ENCODE measurements at places on chromosomes 6 and 20.

DNA sequence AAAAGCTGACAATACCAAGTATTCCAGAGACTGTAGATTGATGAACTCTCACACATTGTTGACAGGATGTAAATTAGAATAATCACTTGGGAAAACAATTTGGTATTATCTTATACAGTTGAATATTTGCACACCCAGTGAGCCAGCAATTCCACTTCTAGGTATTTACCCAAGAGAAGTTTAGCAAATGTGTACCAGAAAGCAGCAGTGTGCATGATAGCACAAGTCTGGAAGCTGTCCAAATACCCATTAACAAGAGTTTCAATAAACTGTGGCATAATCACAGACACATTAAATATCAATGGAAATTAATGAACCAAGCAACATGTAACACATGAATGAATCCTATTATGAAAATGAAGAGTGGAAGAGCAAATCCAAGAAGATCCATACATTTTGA is 233.6 kb downstream of the TPBG start:
- DNase-seq, result no peak

- DNase-seq, result no peak
These were observed 38.4 kb upstream of the ARHGAP18 start for GRCh38 chr6:129748212-129748900.

- DNase-seq, result no peak
These were observed 339.9 kb downstream of the RNGTT start for GRCh38 chr6:88623531-88623930.

DNA sequence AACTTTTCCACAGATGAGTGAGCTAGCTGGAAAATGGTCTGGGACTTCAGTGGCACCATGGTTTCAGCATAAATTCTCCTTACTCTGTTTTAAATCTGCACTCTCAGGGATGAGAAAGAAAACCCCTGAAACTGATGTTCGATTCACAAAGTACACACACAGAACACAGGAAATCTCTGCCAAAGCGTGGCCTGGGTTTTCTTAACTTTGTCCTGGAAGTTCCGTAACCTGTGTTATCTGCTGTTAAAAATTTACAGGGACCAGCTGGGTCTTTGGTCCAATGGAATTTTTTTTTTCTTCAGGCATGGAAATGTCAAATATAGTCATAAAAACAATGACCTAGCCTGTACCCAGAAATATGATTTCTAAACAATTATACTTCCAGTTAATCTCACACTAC is 7.3 kb downstream of the SCML4 start:
- DNase-seq, result no peak

GRCh38 chr20:63844511-63844991 is 13.5 kb upstream of the ZBTB46 start:
- DNase-seq, result no peak

DNA sequence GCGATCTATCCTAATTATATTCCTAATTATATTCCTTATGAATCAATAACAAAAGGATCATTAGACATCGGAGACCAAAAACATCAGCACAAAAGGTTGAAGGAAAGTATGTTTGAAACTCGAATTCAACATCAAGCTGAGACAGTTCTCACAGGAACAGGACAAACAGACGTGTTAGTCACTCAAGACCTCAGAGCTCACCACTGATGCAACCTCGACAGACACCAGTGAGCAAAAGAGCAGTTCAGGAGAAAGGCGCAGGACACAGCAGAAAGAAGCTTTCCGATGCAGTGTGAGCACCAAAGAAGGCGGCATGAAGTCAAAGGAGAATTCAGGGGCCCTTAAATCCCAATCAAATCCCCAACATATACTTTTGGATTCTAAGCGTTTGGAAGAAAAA is 6.3 kb upstream of the RAMACL start:
- DNase-seq, result no peak

DNA sequence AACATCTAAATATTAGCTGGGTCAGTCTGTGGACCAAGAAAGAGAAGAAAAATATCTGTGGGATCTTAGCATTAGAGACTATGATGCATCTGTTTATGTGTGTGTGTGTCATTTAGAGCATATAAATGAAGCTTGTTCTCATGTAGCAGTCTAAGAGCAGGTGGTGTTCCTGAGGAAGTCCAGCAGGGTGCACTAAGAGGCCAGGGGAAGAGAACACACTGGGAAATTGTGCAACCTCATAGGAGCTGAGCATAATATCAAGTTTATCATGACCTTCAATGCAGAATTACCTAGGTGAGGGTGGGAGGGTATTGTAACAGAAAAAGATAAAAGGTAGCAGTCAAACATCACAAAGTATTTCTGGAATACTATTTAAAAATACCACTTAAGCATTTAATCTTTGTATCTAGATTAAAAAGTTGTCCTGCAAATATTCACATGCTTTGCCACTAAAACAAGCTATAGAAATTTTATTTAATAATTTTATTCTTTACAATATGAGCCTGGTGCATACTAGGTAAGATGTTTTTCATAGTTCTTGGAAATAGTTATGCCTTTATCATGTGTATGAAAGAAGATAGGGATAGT is 80.5 kb downstream of the SMPDL3A start:
- DNase-seq, result peak; percentile 86

- DNase-seq, result no peak
These were observed 45.9 kb downstream of the NOL4L start for GRCh38 chr20:32539026-32539816.

DNA sequence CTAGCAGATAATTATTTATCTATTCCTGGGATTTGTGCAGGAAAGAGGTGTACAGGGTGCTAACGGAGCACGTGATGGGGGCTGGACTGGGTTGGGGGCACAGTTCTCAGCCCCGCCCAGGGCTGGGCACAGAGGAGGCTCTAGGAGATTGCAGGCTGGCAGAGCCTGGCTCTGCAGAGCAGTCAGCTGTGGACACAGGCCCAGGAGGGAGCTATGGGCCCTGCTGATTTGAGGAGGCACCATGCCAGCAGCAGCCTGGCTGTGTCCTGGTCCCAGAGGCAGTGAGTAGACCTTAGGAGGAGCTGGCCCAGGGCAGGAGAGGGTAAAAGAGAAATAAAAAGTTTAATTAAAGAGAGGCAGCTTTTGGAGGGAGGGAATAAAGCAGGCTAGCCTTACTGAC is 19.3 kb downstream of the MAFB start:
- no peak for DNase-seq

GRCh38 chr6:45965007-45965406 is 50.7 kb downstream of the CLIC5 start:
- no peak for DNase-seq

- no peak for DNase-seq
These were observed 8.3 kb downstream of the SLPI start for GRCh38 chr20:45246109-45246508.

DNA sequence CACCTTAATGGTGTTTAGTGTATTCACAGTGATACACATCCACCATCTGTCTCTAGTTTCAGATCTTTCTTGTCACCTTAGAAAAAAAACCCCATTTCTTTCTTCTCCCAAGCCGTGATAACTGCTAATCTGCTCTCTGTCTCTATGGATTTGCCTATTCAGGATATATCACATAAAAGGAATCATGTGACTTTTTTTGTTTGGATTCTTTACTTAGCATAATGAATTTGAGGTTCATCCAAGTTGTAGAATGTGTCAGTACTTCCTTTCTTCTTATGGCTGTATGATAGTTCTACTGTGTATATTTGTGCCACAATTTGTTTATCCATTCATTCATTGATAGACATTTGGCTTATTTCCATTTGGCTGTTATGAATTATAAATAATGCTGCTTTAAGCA is 57.1 kb downstream of the ITCH start:
- DNase-seq, result no peak

Measured in cerebellar nuclear complex (tissue), 1 donor.